ENCODE measurements at places on chromosomes 16 and 17.

DNA sequence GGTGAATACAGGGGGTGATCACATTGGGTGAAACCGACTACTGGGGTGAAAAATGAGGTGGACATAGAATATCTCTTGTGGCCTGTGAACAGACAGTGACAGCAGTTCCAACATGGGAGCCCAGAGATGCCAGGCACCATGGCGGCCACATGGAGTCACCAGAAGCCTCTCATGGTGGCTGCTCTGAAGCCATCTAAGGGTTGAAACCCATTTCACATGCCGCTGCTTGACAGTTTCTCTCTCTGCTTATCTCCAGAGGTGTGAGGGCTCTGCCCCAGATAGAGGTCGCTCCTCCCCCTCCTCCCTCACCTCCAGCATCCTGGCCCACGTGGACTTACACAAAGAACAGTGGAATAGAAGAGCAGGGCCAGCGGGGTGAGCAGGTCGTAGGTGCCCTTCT is 37.9 kb upstream of the PIK3R6 start:
- no peak for DNase-seq

DNA sequence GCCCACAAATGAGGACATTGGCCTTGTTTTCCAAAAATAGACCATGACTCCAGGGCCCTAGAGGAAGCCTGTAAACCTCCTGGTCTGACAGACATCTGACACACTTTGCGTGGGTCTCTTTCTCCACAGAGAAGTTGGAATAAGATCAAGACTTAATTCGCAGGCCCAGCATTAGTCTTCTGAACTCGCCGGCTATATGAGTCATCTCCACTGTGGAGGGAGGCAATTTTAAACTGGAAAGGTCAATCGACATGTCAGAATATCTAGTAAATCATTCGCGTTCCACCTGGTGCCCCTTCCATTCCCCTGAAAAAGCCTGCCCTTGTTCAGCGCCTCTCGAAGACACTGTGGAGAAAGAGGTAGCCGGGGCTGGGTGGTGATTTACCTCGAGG is 140.1 kb downstream of the CLEC16A start:
- DNase-seq = peak; percentile 65

DNA sequence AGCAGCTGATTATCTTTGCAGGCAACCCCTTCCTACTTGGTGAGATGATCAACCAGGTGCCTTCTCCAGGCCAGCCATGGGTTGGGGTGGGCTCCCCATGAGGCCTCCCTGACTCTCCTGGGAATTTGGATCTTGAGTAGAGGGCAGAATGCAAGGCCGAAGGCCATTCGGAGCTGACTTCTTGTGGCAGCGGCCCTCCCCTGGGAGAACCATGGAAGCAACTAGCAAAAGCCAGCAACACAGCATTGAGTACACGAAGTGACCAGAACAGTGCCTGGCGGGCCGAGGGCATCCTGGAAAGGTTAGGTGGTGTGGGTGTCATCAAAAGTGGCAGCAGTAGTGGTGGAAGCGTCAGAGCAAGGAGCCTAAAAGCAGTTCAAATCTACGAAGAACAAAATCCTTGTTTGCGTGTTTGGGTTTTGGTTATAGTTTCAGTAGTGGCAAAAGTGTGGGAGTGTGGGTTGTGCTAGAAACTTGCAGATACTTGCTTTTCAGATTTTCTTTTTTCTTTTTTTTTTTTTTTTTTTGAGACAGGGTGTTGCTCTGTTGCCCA is 2.0 kb upstream of the ALDH3A1 start:
- DNase-seq = no peak

DNA sequence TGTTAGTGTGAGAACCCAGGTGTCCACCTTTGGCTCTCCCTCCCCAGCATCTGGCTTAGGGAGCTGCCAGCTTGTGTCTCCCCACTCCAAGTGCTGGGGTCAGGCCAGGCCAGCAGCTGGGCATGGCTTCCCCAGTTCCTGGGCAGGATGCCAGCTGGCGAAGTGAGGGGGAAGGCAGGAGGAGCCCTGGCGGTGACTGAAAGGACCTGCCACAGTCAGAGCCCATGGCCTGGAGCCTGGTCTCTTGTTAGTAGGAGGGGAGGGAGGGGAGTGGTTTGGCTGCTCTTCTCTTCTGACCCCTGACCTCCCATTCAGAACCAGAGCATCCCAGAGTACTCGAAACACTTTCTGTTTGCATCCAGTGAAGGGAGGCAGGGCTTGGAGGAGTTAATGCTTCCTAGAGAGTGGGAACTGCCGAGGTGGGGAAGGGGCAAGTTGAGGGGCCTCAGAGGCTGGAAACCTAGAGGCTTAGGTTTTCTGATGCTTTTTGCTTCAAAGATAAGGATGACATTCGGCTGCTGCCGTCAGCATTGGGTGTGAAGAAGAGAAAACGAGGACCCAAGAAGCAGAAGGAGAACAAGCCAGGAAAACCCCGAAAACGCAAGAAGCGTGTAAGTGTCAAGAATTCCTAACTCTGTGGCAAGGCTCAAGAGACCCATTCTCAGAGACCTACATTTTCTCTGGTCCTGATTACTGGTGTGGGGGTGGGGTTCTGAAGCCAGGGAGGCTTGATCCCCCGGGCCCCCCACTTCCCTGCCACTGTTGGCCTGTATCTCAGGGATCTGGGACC is 772 bp downstream of the CHD3 start:
- peak; percentile 94 for DNase-seq

DNA sequence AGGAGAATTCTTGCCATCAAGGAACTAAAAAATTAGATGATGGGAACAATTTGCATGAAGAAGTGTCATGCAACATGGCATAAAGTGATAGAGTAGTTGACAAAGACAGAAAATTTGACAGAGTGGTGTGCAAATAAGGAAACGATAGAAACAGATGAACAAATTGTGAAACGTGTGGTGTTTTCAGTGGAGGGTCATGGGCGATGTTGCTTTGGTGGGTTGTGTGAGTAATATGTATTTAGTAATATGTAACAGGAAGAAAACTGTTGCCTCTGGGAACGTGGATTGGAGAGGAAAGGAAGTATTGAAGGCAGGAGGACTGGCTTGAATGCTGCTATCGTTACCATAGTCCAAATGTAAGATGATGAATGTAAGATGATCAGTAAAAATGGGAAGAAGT is 3.6 kb downstream of the COX10 start:
- no peak for DNase-seq

DNA sequence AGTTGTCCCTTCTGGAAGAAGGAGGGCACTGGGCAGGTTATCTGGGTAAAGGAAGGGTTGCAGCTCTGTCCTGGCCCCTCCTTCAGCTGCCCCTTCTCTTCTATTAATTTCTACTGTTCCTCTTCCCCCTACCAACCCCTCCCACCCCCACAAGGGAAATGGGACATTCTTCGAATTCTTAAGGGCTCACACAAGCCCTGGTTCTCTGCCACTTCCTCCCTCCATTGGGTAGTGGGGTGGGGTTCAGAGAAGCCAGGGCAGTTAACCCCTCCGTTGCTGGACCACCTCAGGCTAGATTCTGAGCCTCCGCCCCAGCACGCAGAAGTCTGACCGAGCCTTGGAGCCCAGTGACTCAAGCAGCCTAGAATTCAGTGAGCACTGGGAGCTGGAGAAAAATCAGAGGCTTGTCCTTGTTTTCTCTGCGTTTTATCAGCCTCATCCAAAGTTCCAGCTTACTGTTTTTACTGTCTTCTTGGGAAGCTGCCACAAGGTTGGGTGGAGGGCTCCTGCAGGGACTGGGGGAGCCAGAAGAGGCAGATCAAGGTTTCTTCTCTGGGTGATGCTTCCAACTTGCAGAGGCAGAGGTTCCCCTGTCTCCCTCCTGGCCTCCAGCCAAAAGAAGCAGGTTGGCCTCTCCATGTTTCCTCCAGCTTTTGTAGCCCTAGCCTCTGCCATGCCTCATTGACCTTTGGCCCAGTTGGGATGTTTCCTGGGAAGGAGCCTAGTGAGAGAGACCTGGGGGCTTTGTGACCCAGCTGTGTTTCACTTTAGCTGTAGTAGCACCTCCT is 10.2 kb downstream of the LASP1 start:
- peak; percentile 97 for DNase-seq

GRCh38 chr16:9542165-9542755 is 450.8 kb downstream of the HAPSTR1 start:
- no peak for DNase-seq

DNA sequence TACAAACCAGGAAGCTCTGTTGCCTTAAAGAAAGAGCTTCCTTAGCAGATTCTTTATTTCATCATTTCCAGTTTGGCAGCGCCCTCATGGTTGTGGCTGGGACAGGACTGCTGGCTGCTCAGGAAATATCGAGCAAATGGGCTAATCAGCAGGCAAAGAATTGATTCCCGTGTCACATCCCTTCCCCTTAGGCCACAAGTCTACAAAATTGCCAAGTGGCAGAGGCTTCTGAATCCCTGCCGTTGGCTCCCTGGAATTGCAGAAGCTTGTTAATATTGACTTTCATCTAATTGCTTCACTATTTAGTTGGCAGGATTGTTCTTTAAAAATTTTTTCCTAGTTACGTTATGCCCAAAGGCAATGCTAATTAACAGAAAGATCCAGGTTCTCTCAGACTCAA is 456.3 kb upstream of the ERCC4 start:
- DNase-seq = no peak

DNA sequence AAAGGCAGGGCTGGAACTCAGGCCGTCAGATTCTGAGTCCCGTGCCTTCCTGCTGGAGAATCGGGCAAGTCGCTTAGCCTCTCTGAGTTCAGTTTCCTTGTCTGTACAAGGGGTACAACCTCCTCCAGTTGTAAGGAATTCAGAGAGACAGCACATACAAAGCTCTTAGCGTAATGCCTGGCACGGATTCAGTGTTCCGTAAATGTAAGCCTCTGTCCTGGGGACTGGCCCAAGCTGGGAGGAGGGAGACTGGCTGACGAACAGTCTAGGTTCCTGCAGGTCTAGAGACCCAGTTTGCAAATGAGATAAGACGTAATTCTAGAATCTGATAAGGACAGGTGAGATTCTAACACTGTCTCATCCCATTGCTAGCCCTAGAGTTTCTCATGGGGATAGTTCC is 9.9 kb downstream of the METTL22 start:
- no peak for DNase-seq

DNA sequence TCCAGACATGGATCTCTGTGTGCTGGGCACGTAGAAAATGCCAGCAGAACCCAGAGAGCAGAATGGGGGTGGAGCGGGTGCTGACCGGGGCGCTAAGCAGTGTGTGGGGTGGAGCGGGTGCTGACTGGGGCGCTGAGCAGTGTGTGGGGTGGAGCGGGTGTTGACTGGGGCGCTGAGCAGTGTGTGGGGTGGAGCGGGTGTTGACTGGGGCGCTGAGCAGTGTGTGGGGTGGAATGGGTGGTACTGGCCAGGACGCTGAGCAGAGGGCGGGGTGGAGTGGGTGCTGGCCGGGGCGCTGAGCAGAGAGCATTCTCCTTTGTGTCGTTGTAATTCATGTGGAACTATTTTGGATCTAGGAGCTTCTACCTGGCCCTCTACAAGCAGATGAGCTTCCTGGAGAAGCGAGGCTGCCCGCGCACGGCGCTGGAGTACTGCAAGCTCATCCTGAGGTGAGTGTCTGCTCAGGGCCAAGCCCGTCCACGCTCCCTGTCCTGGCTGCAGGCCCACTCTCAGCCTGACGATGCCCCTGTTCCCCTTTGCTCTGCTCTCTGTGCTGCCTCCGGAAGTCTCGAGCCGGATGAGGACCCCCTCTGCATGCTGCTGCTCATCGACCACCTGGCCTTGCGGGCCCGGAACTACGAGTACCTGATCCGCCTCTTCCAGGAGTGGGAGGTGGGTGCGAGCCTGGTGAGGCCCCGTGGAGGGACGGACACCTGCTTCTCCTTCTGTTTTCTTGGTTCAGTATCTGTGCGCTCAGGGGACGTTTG is 20.3 kb upstream of the MC1R start:
- no peak for DNase-seq

DNA sequence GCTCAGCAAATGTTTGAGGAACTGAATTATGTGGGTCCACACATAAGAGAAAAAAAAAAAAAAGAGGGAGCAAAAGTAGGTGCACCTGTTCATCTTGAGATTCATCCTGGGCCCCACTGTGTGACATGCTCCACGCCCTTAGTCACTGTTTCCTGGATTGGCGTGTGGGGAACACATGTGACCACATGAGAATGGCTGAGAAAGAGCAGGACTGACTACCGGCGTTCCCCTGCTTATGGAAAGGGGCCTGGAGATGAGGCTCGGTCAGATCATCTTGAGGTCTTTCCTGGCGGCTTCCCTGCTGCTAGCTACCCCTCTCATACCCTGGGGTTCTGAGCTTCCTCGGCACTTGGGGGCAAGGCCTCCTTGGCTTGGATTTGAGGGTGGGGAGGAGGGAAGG is 3.9 kb downstream of the DEXI start:
- no peak for DNase-seq

DNA sequence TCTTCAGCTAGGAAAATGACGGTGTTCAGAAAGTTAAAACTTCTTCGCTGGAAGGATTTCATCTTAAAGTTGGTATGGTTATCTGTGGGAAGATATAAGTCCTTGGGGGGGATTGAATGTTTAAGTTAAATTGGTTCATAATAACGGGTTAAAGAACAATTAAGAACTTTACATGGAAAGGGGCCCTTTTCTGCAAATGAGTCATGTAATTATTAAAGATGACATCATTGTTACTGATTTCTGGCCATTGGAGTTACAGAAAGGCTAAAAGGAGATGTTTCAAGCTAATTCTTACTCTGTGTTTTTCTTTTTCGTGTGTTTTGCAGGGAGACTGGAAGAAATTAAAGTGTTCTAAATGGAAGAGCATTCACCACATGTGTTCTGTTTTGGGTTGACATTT is 20.6 kb upstream of the ABCA3 start:
- DNase-seq = no peak

DNA sequence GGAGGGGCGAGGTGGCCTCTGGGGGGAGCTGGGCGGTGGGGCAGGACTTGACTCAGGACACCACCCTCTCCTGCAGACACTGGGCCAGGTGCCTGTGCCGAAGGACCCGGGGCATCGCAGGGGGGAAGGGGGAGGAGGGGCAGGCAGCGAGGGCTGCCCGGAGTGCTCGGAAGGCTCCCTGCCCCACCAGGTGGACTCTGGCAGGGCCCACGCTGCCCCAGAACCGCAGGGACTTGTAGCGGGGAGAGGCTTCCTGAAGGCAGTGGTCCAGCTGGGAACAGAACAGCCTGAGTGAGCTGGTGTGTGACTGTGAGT is 4.4 kb upstream of the HCRT start:
- DNase-seq = no peak

DNA sequence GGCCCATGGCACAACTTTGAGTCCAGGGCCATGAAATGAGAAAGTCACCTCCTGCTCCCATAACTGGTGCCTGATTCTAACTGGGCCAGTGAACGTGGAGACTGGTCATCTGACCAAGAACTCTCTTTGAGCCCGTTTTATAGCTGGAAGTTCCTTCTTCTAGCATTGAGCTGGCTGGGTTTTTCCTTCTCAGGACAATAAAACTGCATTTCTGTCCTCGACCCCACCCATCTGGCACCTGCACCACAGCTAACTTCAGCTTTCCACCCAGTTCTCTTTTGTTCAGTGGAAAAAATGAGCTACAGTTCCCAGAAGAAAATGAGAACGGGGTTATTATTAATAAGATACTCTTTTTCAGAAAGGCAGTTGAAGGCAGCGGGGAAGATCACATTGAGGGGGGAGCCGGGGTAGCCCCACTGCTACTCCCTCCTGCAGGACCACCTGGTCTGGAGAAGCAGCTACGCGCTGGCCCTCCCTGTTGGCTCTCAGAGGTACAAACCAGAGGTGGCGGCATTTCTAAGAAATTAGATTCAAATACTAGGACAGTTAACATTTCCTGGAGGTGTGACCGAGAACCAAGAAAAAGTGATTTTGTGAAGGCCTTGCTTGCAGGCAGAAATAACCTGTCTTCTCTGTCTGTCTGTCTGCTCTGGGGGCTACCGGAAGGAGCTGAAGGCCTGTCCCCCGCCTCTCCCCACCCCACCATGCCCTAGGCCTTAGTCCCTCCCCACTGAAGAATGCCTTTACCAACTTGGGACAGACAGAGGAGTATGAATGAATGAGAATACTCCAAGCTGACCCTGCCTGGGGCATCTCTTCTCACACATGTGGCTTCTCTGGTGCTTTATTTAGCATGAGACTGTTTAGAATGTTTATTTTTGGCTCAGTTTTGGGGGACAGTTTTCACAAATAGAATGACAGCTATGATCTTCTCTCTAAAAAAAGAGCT is 123.9 kb downstream of the XYLT1 start:
- no peak for DNase-seq

Measured in ACHN (cell line).